T-helper 2 cell (primary cell): ENCODE measurements at places on chromosomes 6 and 20.

DNA sequence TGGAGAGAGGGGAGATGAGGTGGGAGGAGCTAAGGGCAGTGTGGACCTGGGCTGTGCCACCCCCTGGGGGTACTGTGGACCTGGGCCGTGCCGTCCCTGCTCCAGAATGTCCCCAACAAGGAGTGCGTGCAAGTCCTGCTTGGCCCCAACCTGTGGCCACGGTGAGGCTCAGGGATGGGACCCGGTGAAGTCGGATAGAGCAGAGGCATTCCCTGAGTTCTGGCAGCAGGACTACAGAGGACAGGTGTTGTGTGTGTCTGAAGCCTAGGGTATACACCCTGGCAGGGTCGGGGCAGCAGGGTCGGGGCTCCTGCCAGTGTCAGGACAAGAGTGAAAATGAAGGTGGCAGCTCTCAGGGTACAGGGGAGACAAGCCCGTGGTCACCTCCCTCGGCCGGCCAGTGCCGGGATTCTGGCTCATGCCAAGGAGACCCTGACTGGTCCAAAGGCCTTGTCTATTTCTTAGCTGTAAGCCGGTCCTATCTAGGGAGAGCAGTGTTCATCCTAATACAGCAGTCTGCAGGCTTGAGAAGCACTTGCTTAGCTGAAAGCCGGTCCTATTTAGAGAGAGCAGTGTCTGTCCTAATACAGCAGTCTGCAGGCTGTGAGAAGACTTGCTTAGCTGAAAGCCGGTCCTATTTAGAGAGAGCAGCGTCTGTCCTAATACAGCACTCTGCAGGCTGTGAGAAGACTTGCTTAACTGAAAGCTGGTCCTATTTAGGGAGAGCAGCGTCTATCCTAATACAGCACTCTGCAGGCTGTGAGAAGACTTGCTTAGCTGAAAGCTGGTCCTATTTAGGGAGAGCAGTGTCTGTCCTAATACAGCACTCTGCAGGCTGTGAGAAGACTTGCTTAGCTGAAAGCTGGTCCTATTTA, 95.9 kb downstream of the SMOC2 start:
- no peak for DNase-seq

- no peak for DNase-seq
Measured at GRCh38 chr6:140414966-140415620, 1040.6 kb upstream of the CITED2 start.

DNA sequence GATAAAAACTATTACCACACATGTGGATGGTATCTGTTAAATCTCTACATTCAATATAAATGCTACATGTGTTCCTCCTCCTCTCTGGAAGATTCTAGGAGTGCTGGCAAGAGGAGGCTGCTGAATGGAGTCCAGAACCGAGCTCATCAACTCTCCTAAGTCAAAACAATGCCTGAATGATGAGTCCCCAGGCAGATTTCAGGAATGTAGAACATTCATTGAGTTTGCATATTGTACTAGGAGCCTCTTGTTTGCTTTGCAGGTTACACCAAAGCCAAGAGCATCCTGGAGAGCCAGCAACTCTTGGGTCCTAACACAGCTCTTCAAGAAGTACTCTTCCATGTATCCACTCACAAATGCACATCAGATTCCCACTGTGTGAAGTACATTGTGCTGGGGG, 117.6 kb upstream of the UST start:
- DNase-seq = no peak

- no peak for DNase-seq
Measured at GRCh38 chr6:125294925-125295324, 6.8 kb downstream of the HDDC2 start.

DNA sequence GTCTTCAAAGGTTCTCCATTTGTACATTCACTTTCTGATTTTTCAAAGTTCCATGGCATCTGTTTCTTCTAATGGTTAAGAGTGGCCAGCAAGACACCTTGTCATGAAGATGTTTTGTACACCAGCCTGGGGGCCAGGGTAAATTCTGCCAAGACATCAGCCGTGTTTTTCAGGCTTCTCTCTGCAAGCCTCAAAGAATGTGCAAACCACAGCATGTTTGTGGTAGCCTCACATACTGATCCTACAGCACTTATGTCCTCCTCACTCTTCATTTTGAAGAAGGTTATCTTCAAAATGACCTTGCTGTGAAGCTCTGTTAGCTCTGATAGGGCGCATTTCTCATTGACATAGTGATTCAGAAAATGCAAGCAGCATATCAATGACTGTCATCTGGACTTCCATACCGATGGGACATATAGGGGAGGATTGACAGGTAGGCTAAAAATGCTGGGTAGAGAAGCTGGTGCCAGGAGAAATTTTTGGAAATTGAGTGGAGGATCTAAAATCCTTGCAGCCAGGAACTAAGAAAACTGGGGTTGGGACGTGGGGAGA, 59.3 kb upstream of the SPTLC3 start:
- no peak for DNase-seq

- no peak for DNase-seq
Measured at GRCh38 chr6:49565855-49566254, 15.4 kb downstream of the C6orf141 start.

DNA sequence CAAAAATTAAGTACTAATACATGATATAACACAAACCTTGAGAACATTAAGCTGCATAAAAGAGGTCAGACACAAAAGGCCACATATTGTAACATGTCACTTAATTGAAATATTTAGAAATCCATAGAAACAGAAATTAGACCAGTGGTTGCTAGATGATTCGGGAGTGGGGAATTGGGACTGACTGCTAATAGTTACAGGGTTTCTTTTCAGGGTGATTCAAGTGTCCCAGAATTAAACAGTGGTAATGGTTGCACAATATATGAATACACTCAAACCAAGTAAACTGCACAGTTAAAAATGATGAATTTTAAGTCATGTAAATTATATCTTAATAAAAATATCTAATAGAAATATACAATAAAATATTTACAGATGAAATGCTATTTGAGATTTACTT, 174.5 kb downstream of the WDR27 start:
- DNase-seq = no peak

DNA sequence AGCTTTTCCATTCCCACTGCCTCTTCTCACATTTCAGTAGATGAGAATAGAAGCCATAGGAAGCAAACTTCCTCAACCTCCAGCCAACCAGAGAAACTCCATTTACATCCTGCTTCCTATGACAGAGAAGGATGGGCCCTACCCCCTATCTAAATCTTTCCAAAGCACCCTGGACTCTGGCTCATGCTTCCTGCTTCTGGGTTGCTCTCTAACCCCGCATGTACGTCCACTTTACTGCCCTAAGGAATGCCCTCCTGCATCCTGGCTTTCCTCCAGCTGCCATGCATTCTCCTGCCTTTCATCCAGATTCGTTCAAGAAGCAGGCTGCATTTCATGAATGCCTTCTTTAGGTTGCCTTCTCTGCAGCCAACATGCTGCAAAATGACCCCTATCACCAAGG, 91.9 kb downstream of the FAM217A start:
- no peak for DNase-seq

GRCh38 chr6:49776444-49776843, 10.6 kb downstream of the PGK2 start:
- DNase-seq = peak; percentile 1

GRCh38 chr6:113651920-113652319, 205.2 kb upstream of the MARCKS start:
- no peak for DNase-seq

DNA sequence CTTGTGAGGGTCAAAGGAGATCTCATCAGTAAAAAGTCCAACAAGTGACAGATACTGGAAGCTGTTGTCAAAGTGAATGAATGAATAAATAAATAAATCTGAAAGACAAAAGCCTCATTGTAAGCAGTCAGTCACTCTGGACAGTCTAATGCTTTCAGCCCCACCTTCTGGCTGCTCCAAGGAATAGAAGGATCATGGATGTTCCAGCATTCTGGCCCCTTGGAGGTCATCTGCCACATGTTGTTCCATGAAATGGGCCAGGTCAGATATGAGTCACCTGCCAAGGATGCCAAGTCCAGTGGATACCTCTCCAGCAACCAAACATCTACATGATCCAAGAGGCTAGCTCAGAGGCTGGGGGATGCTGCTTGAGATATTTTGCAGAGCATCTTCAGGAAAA, 185.6 kb downstream of the BMP7 start:
- DNase-seq = no peak

GRCh38 chr6:135073756-135074393, 19.3 kb upstream of the HBS1L start:
- no peak for DNase-seq
